ENCODE measurements at places on chromosomes 3 and 15. TPM values are rescaled to one million over a fixed set of nuclear protein-coding genes. Genes with fewer than 3 reads are reported as not detected.

DNA sequence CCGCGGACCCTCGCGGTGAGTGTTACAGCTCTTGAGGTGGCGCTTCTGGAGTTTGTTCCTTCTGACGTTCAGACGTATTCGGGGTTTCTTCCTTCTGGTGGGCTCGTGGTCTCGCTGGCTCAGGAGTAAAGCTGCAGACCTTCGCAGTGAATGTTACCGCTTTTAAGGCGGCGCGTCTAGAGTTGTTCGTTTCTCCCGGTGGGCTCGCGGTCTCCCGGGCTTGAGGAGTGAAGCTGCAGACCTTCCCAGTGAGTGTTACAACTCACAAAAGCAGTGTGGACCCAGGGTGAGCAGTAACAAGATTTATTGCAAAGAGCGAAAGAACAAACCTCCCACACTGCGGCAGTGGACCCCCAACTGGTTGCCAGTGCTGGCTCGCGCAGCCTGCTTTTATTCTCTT lies 177.1 kb downstream of the UACA start:
- no peak for DNase-seq

FAM43A gene
- polyA plus RNA-seq, result 0.36 TPM

- no peak for DNase-seq
These were observed 89.7 kb upstream of the CGNL1 start for GRCh38 chr15:57286446-57287122.

DNA sequence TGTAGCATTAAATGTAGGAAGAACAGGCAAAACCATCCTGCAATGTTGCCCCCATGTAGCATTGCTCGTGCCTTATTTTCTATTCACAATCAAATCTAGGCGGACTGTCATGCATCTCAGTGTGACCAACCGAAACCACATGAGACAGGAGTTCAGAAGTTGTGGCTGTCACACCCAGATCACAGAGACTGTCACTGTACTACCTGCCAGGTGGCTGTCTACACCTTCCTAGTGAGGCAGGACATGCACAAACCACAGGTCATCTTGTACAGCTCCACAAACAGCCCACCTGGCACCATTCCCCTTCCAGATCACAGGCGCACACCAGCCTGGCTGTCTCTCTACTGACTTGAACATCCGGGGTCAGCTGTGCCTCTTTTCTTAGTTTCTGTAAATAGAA lies 392.8 kb downstream of the OCA2 start:
- DNase-seq, result no peak

DNA sequence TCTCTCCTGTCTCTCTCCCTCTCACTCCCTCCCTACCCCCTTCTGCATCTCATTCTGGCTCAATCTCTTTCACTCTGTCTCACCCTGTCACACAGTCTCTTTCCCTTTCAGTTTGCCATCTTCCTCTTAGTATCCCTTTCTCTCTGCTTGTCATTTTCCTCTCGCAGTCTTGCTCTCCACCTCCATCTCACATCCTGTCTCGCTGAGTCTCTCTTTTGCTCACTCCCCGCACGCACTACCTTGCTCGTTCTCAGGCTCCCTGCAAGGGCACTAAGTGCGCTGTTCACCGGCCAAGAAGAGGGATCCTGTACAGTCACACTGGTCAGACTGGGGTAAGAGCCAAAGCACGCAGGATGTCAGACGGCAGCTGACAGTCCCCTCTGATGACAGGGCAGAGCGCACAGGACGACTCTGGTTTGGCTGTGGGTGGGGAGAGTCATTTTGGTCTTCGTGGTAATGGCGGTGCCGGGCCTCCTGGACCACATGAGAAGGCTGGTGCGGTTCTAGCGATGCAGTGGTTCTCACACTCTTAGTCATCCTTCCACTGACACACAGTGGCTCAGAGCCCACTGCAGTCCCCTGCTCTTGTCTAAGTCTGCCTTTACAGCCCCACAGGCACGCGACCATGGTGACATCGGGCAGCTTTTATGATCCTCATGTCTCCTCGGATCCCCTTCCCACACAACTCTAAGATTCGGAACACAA lies 356.8 kb downstream of the FOXP1 start:
- no peak for DNase-seq

- no peak for DNase-seq
These were observed 27.2 kb upstream of the GBE1 start for GRCh38 chr3:81788610-81789009.

NLGN1 gene
- not detected for polyA plus RNA-seq

- no peak for DNase-seq
These were observed at the start of gene CIB2 for GRCh38 chr15:78131295-78132061. CIB2 (minus strand) TSS chr15:78131445; CDS start chr15:78131215, 230 bp downstream.

GRCh38 chr3:132354916-132355702 lies 37.9 kb downstream of the ACP3 start:
- peak; percentile 63 for DNase-seq

CACNA1D gene
- 0.26 TPM for polyA plus RNA-seq

DNA sequence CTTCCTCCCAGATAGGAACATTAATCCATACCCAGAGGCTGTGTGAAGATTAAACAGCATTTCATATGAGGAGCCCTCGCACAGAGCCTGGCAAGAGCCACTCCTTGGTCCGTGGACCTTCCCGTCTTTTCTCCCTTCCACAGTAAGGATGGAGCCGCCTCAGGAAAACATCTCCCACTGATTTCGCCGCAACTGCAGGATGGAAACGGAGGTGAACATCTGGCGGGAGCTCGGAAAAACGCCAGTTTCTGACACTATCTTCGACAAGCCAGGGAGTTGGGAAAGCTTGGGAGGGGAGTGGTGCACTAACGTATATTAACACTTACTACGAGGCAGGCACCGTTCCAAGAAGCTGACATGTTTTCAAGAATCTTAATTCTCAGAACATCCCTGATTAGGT lies 157.9 kb downstream of the XXYLT1 start:
- no peak for DNase-seq
